CD4-positive, alpha-beta T cell treated with Interleukin-4 for 4 hours (primary cell): ENCODE measurements at places on chromosomes 2 and 18.

DNA sequence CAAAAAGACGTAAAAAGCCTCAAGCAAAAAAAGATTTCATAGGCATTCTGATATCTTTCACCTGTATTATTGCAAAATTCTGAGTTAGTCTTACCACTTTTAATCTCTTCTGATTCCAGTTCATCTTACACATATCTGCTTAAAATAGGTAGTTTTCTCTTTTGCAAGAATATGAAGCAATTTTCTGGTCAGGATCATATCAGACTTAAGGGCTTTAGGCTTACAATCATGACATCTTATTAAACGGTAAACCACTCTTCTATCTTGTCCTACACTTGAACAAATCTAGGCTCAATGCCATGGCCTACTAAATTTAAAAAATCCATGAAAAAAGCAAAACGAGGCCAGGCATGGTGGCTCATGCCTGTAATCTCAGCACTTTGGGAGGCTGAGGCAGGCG lies 50.1 kb upstream of the GAREM1 start:
- DNase-seq = no peak

GRCh38 chr2:25497918-25498407 lies 156.2 kb upstream of the DNMT3A start:
- no peak for DNase-seq

DNA sequence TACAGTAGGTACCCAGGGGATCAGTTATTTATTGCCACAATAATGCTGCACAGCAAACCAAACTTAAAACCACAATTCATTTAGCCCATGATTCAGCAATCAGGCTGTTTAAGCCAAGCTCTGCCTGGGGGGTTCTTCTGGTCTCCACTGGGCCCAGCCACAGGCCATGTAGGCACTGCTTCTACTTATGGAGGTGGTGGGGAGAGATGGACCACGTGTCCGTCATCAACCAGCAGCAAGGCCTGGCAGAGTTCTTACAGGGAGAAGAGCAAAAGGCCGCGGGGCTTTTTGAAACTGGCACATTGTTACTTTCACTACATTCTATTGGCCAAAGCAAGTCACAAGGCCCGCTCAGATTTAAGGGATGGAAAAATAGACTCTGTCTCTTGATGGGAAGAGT lies 76.3 kb upstream of the DAPL1 start:
- DNase-seq = no peak

DNA sequence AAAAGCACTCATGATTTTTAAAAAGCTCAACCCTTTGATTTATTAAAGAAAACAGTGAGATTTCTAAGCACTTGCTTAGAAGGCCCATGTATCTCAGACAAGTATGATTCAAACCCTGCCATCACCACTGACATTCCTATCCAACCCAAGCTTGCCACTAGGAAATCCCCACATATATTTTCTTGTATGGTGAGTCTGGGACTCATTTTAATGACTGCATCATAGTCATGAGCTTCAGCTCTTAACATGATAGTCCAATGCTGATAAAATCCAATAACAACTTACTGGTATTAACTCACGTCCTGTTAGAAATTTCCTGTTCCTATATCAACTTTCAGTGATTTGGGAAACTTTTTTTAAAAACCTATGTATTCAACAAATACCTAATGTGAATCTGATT lies 39.4 kb upstream of the NCKAP5 start:
- DNase-seq = no peak

- no peak for DNase-seq
Observed at GRCh38 chr2:10014418-10015190, 28.7 kb upstream of the KLF11 start.

GRCh38 chr18:64210401-64210949 lies 61.6 kb upstream of the LINC00305 start:
- no peak for DNase-seq

DNA sequence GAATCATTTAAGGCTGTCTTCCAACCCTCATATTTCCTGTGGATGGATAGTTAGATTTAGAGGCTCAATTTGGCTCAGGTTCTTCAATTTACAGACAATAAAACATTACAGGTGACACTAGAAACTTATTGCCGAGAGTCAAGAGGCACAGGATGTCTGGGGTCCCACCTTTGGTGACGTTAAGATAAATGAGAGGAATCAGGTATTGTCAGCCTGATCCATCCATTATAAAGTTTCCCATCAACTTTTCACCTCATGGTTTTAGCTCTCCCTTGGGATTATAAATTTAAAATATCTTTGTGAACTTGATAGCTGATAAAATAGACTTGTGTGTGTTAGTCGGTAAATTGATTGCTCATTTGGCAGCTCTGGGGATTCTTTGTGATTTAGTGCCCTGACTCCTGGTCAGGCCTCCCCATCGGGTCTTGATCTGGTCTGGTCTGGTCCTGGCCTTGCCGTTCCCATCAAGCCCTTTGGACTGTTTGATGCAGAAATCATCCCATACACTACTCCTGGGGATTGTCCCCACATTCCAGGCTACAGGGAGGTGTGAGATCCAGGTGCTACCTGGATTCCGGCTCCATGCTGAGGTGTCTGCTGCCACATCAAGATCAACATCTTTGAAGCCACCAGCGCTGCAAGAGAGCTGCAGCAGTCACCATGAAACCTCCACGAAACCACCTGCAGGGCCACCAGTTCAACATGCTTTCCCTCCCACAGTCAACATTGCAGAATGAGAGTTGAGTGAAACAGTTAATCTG lies 130.9 kb downstream of the SH3BP4 start:
- DNase-seq = no peak

- no peak for DNase-seq
Observed at GRCh38 chr2:212737392-212738172, 199.0 kb upstream of the ERBB4 start.

GRCh38 chr2:198483051-198483450 lies 678.7 kb downstream of the PLCL1 start:
- no peak for DNase-seq

DNA sequence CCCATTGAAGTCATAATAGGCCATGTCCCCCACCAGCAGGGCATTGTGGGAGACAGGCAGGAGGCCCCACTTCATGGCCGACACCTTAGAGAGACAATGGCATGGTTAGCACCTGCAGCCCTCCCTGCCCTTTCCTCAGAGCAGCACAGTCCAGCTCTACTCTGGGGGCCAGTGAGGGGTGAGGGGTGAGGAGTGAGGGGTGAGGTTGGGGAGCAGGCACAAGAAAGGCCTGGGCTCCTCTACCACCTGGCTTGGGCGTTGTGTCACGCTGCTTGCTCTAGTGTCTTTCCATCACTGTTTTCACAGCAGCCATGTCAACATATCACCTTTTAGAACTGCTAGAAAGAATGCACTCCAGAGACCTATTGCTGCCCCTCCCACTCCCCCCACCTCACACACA lies 77.2 kb downstream of the ADD2 start:
- DNase-seq = no peak

GRCh38 chr18:9838144-9838877 lies 47.5 kb upstream of the TXNDC2 start:
- no peak for DNase-seq

- DNase-seq = no peak
Observed at GRCh38 chr2:161839926-161840325, 215.7 kb downstream of the SLC4A10 start.

DNA sequence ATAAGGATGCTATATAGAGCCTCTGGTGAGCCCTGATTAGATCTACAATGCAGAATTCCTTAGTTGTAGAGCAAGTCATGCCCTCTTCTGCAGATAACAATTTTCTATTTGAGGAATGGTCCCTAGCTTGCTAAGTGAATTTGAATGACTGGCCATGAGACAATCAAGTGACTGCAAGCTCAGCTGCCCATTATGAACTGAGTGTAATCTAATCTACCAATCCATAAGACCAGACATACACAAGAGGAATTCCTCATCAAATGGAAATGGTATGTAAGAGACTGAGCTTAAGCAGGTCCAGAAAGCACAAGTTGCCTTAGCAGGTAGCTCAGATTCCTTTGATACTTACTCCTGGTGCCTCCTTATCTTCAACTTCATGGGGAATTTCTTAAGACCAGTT lies 4.8 kb upstream of the ANKRD44 start:
- DNase-seq = no peak

- DNase-seq = no peak
Observed at GRCh38 chr2:40452786-40453185, 896 bp upstream of the SLC8A1 start.

- DNase-seq = no peak
Observed at GRCh38 chr2:156155319-156155718, 177.2 kb downstream of the NR4A2 start.

- DNase-seq = no peak
Observed at GRCh38 chr2:17995593-17995992, 117.1 kb downstream of the KCNS3 start.

DNA sequence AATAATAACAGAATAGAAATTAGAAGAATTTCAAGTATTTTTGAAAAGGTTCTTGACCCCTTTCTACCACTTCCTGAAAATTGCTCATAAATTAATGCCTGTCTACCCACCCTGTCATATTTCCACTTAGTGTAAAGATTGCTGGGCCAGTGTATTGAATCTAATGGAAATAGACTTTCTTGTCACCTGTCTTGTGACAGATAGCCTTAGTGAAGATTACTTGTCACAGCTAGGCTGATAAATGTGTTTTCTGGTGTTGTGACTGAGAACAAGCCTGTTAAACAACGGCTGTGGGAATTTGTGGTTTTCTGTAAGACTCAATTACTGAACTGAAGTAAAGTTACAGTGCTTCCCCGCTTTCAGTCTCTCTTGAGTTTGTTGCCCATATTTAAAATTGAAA lies 37.0 kb downstream of the PIK3C3 start:
- no peak for DNase-seq

GRCh38 chr2:105313877-105314276 lies 15.7 kb downstream of the TGFBRAP1 start:
- no peak for DNase-seq

DNA sequence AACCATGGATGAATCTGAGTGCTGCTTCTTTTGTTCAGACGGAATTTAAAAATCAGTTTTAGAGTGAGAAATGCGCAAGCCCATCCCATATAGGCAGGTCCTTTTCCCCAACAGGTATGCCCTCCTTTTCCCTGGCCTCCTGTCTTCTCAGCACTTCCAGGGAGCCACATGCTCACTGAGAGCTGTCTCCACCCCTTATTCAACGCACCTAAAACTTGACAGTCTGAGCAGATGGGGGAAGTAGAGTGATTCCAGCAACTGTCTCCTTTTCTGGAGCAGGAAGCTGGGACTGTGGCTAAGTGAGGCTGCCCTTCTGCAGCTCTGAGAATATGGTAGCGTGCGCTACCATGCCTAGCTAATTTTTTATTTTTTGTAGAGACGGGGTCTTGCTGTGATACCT lies 53.1 kb upstream of the NOSTRIN start:
- no peak for DNase-seq

DNA sequence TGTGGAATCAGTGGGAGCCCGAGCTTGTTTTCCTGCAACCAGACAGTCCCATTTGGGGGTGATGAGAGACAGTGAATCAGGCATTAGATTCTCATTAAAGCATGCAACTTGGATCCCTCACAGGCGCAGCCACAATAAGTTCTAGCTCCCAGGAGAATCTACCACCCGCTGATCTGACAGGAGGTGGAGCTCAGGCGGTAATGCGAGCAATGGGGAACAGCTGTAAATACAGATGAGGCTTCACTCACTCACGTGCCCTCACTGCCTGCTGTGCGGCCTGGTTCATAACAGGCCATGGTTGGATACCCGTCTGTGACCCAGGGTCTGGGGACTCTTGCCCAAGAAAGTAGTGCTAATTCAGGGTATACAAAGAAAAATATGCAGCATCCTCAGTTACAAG lies 144.8 kb upstream of the RGPD4 start:
- DNase-seq = no peak

DNA sequence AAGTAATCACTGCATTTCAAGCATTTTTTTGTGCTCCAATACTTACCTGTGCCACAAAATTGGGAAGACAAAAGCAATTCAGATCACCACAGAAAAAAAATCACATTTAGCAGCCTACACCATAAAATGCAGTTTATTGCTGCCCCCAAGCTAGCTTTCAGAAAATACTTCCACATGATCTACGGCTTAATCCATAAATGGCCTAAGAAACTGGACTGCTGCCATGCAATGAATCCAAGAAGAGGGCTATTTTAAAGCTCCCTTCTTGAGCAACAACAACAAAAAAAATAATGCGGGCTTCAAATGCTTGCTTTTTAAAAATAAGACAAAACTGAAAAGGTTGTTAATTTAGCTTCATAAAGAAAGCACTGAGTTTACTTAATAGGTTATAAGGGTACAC lies 272.3 kb downstream of the RAD51AP2 start:
- DNase-seq = no peak

DNA sequence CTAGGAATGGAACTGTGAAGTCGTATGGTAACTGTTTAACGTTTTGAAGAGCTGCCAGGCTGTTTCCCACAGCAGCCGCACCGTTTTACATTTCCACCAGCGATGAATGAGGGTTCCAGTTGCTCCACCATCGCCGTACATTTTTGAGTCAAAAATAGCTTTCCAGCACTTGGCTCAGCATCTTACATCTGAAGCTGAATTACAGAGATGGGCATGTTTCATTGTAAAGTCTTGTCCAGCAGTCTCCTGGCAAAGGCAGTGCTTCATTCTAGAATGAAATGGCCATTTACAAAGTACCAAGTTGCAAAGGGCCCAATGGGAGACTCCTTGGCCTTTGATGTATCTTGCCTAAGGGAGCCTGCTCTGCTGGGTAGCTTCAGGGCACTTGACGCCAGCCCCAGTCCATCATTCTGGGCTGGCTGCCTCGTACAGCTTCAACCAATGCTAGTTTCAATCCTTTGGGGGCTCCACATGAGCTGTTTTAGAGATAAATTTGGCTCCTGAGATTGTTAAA lies 45.1 kb downstream of the ATIC start:
- DNase-seq = no peak
